T1000 (cell line): ENCODE measurements at places on chromosomes 12 and 14.

GRCh38 chr14:71437870-71438269 is 494.4 kb upstream of the RGS6 start:
- DNase-seq: no peak

DNA sequence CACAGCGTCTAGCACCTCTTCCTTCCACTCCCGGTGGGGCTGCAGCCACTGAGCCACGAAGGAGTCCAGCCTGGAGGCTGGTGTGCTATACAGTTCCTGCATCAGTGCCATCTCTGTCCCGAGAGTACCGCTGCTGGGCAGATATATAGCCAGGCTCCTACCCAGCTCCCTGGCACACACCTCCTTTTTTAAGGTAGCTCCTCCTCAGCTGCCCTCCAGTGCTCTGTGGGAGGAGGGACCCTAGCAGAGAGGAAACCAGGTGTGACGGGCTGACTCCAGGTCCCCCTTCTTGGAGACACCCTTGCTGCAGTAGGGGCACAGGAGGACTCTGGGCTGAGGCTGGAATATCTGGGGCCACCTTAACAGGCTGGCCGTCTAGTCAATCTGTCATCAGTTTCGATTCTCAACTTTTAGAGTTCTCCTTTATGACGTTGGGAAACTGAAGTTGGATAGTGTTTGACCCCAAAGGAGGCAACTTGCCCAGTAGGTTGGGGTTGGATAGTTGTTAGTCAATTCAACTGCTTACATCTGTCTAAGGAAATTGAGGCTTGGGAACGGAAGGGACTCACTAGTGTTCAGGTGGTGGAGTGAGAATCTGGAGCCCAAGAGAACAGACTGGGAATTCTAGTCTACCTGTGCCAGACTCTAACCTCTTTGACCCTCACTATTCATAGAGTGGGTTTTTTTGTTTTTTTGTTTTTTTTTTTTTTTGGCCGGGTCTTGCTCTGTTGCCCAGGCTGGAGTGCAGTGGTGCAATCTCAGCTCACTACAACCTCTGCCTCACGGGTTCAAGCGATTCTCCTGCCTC is at the start of gene OASL:
Gene OASL, minus strand, starts transcription at position 386 of the 808 bp plus-strand sequence. Its CDS starts 275 bp downstream, at position 111.
- DNase-seq: no peak

- DNase-seq: no peak
These were observed 7.3 kb downstream of the GPR84 start for GRCh38 chr12:54356951-54357356.

GRCh38 chr12:89504560-89505346 is 19.8 kb downstream of the GALNT4 start:
- no peak for DNase-seq

DNA sequence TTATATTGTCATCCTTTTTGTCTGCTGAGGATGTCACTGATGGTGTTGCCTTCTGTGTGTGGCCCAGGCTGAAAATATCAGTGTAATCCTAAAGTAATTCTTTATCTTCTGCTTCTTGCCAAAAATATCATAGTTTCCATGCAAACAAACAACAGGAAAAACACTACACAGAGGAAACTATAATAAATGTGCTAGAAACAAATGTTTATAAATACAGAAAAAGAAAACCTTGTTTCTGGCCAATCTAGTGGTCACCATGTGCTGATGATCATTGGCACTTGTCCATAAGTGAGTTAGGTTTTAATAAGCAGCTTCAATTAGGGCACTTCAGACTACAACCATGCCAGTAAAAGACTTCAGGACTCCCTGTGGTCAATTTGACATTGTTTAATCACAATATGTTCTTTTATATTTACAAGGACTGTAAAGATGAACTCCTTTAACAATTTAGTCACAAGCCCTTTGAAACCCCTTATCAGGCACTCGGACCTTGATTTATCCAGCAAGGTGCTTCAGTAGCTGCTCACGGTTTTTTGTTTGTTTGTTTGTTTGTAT is 124.8 kb downstream of the TMTC3 start:
- no peak for DNase-seq

- no peak for DNase-seq
These were observed 18.5 kb downstream of the UTP20 start for GRCh38 chr12:101298426-101298825.

DNA sequence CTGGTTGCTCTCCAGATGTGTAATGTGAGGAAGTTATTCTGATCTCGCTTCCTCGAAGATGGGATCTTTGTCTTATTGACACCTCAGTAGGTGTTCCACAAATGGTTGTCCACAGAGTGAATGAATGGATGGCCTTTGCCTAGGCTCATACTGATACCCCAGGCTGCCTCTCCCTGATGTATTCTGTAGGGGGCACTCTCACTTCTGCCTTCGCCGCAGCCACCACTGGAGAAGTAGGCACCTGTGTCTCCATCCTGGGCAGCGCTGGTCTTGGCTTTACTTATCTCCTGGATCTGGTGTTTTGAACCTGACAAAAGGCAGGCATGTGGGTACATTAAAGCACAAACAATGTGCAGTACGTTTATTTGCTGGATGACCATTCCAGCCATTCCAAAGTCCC is 82.1 kb downstream of the ZFP36L1 start:
- DNase-seq: no peak

DNA sequence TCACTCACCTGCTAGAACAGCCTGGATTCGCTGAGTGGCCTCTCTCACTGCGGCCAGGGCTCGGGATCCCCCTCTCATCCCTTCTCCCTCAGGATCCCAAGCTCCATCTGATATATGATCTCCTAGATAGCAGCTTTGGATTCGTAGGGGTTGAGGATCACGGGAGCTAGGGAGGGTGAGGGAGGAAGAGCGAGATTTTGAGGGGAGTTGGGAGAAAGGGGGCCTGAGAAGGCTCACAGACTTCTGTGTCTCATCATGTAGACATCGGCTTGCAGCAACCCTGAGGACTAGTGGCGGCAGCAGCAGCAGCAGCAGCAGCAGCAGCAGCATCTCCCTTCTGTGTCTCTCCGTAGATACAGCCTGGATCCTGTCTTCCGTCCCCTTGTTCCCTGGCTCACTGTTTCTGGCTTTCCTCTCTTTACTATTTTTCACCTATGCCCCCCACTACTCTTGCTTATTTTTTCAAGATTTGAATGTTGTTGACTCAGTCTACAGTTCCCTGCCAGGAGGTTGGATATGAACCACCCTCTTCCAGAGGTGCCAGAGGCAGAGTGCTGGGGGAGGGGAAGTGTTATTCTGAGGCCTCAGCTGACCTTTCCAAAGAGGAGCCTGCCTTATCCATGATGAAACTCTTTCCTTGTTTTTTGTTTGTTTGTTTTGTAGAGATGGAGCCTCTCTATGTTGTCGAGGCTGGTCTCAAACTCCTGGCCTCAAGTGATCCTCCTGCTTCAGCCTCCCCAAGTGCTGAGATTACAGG is at the start of gene CIROP:
Gene CIROP, minus strand, starts transcription at position 399 of the 757 bp plus-strand sequence. Its CDS starts 69 bp downstream, at position 330.
- DNase-seq: no peak

DNA sequence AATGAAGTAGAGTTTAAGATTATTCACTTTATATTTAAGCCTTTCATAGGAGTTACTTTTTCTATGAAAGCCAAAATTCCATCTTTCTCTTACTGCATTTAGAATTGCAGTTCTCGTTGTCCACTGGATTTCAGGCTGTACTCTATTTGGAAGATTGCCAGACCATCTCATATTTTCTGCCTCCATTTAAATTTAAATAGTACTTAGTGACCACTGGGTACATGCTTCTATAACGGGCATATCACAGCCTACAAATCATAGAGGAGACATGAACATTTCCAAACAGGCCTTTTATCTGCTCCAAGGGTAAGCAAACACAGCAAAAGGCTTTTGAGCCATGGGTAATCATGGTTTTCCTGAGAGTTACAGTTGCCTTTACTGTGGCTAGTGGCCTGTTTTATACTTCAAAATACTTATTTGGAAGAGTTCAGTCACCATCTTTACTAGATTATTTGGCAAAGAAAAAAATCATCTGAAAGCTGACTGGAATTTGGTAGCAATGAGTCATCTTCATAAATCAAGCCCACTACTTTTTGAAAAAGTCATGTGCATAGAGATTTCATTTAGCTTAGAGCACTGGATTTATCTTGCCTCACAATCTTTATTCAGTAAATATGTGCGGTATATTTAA is 15.7 kb downstream of the ANO6 start:
- DNase-seq: peak; percentile 46

GRCh38 chr14:90698379-90698869 is 117.8 kb downstream of the TTC7B start:
- DNase-seq: no peak

DNA sequence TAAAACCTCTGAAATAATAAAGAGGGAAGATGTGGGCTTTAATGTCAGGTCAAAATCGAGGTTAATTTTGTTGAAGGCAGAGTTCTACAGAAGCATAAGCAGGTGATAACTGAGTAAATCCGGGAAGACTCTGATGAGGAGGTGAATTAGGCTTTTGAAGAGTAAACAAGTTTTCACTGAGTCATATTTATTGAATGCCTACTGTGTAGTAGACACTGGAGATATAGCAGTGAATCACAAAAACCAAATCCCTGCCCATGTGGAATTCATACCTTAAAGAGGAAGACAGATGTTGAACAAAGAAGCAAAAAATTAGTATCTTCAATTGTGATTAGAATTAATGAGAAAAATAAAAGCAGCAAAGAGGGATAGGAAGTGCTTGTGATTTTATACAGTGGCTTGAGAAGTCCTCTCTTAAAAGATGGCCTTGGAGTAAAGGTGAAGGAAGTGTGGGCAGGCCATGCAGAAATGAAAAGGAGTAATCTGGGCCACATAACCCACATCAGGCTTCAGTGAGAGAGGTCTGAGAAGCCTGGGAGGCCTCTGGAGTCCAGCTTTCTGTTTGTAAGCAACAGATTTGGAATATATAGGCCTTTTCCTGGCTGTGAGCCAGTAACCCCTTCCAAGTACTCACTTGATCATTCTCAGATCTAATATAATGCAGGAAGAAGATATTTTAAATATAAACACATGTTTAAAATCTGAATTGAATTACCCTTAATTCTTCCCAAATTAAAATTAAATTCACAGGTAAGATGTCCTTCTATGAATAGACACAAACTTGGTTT is 46.7 kb downstream of the BHLHE41 start:
- DNase-seq: no peak

- no peak for DNase-seq
These were observed 57.9 kb upstream of the GPR68 start for GRCh38 chr14:91302391-91302790.

DNA sequence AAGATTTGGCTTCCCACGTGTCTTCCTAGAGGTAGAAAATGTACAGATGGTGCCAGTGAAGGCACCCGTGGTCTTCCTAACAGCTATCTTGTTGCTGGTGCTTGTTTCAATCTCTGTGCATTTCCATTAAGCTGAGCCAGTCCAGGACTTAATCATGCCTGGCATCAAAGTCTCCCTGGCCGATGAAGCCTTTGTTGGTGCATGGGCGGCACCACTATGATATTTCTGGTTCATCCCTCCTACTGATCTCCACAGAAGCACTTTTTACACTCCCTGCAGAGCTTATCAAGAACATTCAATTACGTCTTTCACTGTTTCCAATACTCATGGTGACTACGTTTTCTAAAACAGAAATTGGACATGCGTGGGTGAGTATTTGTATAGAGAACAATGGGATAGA is 128.4 kb downstream of the TTC8 start:
- DNase-seq: no peak

- no peak for DNase-seq
These were observed 25.2 kb upstream of the PNMA1 start for GRCh38 chr14:73739174-73739898.

GRCh38 chr12:1801303-1801975 is 18.9 kb upstream of the LRTM2 start:
- DNase-seq: no peak

DNA sequence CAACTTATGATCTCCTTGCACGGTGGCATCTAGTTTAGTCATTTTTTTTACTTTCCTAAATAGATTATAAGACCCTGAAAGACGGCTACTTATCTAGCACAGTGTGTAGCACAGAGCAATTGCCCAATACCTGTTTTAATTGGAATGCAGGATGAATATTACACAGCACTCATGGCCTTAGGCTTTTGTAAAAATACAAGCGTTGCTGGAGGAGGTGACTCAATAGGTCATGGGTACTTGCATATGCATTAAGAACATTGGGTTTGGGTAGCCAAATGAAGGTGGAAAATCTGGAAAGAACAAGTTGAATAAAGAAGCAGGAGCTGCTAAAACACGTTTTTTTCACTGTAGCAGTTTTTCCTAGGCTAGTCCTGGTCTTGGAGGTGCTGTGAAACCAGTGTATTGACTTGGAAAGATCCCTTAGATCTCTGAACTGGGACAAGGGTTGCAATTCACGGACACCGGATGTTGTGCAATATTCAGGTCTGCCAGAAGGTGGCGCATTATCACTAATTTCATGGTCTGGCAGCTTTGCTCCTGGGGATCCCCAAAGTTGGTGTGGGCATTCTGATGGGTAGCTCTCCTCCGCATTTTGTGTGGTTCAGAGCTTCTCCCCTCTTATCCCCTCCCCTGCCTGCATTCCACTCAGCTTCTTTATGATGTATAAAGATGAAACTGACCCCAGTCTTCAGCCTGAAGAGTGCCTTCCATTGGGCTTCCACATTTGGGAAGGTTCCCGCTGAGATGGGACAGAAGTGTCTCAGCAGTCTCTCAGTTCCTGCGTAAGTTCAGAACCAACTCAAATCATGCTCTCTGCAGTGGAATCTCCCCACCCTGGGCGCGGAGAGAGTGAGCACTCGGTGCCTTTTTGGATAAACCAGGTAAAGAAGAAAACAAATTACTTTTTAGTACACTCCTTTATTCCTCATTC is 278.3 kb downstream of the NRXN3 start:
- DNase-seq: no peak

- no peak for DNase-seq
These were observed 2.3 kb downstream of the CDK17 start for GRCh38 chr12:96397756-96398423.

GRCh38 chr12:39824505-39825212 is 205.1 kb upstream of the ABCD2 start:
- no peak for DNase-seq

- DNase-seq: no peak
These were observed 6.5 kb upstream of the AQP2 start for GRCh38 chr12:49944046-49944445.

DNA sequence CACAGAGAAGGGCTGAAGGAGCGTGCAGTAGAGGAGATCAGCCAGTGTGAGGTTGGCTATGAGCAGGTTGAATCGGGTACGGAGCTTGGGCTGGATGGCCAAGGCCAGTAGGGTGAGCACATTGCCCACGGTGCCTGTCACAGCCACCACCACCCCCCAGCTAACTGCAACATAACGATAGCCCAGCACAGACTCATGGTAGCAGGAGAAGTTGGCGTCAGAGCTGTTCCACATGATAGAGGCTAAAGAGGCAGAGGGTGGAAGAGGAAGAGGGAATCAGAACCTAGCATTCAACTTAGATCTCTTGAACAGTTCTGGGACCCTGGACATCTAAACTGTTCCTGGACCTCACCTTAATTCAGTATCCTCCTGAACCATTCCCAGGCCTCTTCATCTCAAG is 668 bp downstream of the GPR84 start:
- DNase-seq: no peak
